ENCODE measurements at places on chromosomes 7 and 10.

GRCh38 chr10:49350846-49351532, 44.9 kb downstream of the DRGX start:
- DNase-seq, result no peak

DNA sequence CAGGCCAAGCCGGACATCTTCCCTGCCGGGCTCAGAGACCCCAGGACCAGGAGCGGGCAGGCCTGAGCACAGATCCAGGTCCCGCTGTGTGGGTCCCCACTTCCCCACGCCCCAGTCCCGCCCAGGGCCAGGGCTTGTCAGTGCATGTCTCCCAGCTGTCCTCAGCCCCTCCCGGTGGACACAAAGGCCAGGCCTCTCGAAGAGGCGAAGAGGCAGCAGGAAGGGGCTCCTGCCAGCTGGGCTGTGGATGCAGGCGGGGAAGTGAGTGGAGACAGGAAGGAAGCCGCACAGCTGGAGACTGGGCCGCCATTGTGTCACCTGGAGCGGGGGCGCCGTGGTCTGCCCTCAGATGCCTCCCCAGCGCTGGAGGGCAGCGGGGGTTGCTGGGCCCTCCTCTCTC, 4.8 kb downstream of the GRIFIN start:
- DNase-seq, result no peak

DNA sequence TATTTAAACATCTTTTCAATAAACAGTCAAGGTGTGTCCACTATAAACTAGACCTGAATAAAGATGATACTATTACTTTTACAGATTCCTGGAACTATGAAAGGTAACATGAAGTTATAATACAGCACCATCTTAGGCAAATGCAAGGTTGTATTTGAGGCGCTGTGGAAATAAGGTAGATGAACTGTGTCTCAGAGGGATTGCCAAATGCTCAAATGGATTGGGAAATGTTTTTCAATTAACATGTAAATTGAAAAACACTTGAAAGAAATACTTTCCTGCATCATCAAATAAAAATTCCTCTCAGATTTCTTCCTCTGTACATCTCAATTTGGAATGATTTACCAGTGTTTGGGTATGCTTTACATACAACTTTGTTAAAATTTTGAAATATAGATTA, 139.4 kb downstream of the DKK1 start:
- DNase-seq, result no peak

GRCh38 chr7:36167403-36168050, 14.5 kb downstream of the EEPD1 start:
- no peak for DNase-seq

- DNase-seq, result peak; percentile 79
Measured at GRCh38 chr7:151315038-151315655, 26.5 kb upstream of the NUB1 start.

DNA sequence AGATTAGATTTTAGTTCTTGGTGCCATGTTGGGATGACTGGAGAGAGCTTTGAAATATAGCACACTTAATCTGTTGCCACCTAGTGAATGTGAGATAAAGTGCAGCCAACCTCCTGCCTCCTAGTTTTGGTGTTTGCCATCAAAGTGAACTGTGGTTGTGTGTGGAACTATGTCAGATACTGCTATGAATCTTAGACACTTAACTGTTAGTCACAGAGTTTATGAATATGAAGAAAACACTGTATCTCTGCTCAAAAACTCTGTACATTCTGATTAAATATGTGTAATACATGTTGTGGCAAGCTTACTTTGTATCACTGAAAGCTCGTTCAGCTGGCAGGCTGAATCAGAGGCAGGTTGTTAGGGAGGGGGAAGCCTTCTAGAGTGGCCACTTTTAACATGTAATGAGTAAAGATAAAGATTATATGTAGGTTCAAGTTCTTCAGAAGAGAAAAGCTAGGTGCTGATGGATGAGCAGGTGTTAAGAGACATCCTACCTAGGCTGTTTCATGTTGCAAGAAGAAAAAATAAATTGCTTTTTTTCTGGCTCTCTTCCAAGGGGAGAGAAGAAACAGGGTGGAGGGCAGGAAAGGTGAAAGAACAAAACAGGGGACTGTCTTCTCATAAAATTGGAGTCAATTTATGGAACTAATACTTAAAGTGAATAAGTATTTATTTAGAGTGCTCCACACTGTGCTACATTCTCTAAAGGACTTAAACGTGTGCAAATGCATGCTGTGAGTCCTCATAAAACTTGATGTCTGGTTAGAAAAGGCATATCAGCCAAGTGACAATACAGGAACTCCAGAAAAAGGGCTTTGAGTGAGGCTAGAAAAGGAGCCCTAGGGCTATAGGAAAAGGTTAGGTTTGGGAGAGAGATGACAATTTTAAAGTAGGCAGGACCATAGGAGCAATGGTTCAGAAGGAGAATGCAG, 14.1 kb upstream of the LAMB1 start:
- no peak for DNase-seq

GRCh38 chr10:89062861-89063260, 72.3 kb downstream of the FAS start:
- DNase-seq, result no peak

DNA sequence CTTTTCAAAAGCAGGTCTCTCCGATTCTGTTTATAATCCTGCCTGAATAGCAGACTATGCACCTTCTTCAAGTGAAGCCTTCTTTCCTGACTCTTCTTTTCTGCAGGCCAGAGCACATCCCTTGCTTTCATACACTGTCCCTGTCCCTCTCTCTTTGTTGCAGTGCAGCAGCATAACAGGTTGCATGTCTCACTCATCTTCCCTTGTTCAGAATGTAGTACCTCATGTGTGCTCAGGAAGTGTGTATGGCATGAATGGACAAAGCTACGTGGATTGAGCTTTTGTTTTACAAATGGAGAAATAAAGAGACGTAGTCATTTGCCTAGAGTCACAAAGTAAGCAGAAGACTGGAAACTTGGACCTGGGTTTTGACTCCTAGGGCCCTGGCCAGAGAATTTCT, 68.0 kb downstream of the PTPRZ1 start:
- no peak for DNase-seq

- peak; percentile 9 for DNase-seq
Measured at GRCh38 chr7:43112941-43113621, 634 bp downstream of the HECW1 start.

GRCh38 chr10:123140983-123141390, 5.2 kb downstream of the HMX3 start:
- no peak for DNase-seq

- DNase-seq, result no peak
Measured at GRCh38 chr10:59323831-59324401, 38.4 kb downstream of the FAM13C start.

GRCh38 chr10:131920693-131921092, 19.9 kb downstream of the PPP2R2D start:
- DNase-seq, result no peak

- DNase-seq, result no peak
Measured at GRCh38 chr7:104005197-104005596, 15.7 kb upstream of the RELN start.

DNA sequence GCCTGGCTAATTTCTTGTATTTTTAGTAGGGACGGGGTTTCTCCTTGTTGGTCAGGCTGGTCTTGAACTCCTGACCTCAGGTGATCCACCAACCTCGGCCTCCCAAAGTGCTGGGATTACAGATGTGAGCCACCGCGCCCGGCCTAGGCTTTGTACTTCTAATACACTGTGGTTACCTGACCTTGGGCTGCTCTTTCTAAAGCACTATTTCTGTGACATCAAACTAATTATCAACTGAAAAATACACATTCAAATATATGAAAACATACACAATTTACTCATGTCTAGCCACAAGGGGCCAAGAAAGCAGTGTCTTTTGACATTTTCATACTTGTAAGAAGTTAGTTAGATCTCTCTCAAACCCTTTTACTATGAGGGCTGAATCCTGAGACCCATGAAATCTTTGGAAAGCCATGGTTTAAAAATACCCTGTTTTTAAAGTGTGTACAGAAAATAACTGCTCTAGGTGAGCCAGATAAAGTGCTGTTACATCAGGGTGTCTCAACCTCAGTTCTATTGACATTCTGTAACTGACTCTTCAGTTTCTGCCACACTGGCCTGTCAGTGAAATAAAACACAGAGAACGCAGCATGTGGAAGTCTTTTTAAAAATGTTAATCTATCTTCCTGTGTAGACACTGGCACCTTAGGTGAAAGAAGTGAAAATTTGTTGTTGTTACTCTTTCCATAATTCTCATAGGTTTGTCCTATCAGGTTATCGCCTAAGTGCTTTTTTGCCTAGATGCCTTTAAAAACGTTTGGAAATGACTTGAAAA, 58.8 kb downstream of the CREM start:
- DNase-seq, result no peak

DNA sequence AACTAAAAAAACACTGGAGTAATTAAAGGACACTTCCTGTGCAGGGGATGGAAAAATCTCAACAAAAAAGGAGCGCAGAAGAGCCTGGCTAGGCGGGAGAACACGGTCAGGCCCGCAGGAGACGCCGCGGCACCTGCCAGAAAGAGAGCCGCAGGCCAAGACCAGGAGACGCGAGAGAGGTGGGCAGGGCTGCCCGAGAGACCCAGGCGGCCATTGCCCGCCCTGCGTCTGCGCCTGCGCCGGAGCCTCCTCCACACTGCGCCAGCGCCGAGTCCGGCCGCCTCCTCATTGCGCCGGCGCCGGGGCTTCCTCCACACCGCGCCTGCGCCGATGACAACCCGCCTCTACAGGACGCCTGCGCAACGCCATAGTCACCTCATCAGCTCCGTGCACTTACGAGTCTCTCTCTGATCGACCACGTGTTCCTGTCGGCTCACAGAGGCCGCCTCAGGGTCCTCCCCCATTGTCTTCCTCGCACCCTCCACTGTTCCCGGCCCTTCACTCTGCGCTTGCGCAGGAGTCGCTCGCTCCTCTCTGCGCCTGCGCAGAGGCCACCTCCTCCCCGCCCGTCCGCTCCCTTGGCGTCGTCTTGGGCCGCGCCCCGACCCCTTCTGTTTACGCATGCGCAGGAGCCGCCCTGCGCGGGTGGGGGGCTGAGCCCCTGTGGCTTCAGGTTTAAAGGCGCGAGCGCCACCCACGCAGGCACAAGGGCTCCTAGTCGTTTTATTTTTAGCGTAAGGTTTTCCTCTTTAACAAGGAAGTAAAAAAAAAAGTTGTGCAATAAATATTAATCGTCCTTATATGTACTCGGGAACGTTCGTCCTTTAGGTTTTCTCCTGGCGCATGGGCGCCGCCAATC, 43.2 kb upstream of the FAM20C start:
- peak; percentile 98 for DNase-seq

DNA sequence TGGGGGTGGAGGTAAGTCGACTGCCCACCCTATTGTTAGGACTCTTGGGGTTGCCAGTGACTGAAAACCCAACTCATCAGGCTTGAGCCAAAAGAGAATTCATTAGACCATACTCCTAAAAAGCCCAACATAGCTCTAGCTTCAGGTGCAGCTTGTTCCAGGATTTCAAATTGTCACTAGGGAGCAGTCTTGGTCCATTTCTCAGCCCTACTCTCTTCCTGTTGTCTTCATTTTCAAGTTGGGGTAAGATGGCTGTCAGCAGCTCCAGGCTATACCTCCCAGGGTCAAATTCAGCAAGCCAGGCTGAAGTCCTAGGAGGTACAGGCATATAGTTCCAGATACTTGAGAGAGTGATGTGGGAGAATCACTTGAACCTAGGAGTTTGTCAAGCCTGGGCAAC, 14.9 kb upstream of the COL13A1 start:
- DNase-seq, result no peak

DNA sequence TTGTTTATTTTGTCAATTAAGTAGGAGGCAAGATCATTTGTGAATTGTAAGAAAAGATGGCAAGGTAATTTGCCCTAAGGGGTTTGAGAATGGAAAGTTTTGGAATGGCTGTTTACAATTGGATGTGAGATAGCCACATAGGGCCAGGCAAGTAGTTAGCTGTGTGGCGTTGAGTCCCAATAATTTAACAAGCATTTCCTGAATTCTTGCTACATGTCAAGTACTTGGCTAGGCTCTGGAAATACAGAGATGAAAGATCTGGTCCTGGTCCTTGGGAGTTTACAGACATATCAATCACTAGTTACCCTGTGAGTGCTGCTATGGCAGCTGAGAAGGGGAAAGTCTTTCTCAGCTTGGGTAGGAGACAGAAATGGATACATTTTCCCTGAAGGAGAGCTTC, 401.6 kb downstream of the SUGCT start:
- DNase-seq, result no peak

DNA sequence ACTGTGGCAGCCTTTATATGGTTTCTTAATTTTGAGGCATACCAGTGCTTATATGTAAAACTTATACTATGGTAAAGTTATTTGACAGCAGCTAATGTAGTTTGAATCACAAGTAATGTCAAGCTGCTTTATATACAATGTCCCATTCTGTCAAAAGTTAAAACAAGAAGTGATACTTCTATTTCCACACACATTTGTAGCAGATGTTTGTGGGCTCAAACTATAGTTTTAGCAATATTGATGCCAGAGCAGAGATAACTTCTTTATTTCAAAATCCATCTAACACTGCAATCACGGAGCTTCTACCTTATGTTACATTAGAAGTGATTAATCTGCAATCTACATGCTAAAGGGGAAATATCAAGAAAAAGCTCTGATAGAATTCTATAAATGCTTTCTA, 149.6 kb downstream of the ADK start:
- no peak for DNase-seq

DNA sequence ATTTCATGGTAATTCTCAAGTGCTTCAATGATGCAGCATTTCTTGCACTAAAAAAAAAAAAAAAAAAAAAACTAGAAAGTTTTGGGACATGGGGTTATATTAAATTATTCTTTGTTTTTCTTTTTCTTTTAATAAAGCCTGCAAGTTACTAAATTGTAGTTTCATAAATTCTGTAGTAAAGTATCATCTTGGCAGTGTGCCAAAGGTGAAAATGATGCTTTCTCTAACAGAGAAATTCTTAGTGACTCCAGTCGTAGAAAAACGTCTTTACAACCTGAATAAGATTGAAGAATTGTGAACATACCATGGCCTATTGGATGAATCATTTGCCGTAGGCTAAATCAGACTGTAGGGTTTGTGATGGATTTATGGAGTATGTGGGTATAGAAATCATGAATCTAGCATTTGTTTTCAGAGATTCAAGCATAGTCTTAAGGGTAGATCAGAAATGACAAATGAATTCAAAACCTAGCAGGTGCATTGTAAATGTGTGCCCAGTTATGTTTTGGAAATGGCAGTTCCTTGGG, 27.1 kb downstream of the RBM17 start:
- DNase-seq, result no peak

DNA sequence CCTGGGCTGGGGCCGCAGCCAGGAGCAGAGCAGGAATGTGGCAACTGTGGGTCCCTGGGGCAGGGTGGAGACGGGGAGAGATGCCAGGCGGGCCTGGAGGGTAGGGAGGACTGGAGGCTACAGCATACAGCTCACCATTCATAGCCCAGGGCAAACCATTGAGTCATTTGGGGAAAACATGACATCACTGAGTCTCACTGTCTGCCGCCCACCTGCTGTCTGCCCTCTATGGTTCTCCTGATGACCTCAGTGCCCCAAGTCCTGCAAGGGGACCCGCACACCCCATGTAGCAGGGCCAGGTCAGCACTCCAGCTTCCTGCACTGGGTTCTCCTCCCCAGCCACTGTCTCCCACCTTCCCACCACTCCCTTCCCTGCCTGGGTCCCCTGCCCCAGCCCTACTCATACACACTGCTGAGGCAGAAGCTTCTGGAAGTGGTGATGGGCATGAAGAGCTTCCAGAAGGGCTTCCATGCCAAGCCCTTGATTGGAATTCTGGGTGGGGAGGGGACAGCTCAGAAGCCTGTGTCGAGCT, 10.4 kb downstream of the CHST3 start:
- DNase-seq, result peak; percentile 72

- no peak for DNase-seq
Measured at GRCh38 chr10:16923309-16923708, 106.1 kb upstream of the RSU1 start.

- no peak for DNase-seq
Measured at GRCh38 chr10:100138921-100139496, 46.8 kb downstream of the ERLIN1 start.

GRCh38 chr7:105022458-105022857, 8.5 kb downstream of the KMT2E start:
- DNase-seq, result no peak
